NCI-H1417 treated with DMSO at 0.1 percent for 48 hours (cell line): ENCODE measurements at places on chromosomes 12 and 14.

DNA sequence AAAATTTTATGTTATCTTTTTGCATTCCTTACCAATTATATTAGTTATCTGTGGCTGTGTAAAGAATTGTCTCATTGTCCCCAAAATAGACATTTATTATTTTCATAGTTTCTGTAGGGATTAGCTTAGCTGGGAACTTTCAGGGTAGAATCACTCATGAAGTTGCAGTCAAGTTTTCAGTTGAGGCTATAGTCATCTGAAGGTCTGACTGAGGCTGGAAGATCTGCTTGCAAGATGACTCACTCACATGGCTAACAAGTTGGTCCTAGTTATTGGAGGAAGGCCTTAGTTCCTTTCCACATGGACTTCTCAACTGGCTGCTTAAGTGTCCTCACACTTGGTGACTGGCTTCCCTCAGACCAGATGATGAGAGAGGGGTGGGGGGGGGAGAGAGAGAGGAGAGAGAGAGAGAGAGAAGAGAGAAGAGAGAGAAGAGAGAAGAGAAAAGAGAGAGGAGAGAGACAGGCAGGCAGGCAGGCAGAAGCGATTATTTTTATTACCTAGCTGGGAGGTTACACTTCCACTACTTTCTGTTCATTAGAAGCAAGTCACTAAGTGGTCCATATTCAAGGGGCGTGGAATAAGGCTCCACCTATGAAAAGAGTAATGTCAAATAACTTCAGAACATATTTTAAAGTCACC is 6.4 kb downstream of the AP5M1 start:
- DNase-seq = no peak

GRCh38 chr14:101062065-101062450 is 158.5 kb upstream of the RTL1 start:
- no peak for DNase-seq

DNA sequence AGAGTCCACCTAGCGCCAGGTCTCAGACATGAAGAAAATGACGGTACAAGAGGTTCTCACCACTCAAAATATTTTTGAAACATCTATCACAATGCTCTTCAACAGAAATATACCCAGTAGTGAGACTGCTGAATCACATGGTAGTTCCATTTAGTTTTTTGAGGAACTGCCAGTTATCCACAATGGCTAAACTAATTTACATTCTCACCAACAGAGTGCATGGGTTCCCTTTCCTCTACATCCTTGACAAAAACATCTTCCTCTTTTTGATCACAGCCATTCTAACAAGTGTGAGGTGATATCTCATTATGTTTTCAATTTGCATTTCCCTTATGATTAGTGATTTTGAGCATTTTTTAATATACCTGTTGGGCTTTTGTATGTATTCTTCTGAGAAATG is 5.7 kb upstream of the GPR65 start:
- DNase-seq = no peak

GRCh38 chr14:104978746-104979691 is 845 bp upstream of the AHNAK2 start:
- DNase-seq = no peak

GRCh38 chr14:91877376-91877915 is 10.1 kb upstream of the TC2N start:
- DNase-seq = no peak

DNA sequence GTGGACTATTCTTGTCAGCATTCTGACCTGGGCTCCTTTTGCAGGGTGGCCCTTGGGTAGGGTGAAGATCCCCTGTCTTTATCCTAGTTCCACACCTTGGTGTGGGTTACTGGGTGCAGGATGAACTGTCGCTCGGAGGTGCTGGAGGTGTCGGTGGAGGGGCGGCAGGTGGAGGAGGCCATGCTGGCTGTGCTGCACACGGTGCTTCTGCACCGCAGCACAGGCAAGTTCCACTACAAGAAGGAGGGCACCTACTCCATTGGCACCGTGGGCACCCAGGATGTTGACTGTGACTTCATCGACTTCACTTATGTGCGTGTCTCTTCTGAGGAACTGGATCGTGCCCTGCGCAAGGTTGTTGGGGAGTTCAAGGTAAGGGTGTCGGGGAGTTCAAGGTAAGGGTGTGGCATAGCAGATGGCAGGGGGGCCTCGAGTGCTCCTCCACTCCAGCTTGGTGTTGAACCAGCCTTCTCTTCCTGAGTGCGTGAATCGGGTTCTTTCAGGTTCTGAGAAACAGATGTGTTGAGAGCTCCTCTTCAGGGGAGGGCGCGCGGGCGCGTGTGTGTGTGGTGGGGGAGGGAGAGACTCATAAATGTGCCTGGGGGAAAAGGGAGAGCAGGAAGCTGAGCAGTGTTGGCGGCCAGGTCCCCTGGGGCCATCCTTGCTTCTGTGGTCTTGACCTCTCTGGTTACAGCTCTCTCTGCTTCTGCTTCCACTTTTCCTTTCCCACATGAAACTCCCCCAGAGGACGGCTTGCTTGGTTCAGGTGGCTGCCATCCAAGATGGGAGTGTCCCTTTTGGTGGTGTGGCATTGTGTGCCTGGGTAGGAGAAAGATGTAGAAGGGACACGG is 4.0 kb downstream of the ATG101 start:
- DNase-seq = no peak

GRCh38 chr12:98814254-98814653 is 169.2 kb downstream of the APAF1 start:
- DNase-seq = no peak

- DNase-seq = no peak
Measured at GRCh38 chr12:102454808-102455760, 25.3 kb downstream of the IGF1 start.

- DNase-seq = no peak
Measured at GRCh38 chr14:102255401-102256190, 49.4 kb downstream of the MOK start.

- DNase-seq = no peak
Measured at GRCh38 chr14:76993752-76994151, 34.8 kb downstream of the IRF2BPL start.

DNA sequence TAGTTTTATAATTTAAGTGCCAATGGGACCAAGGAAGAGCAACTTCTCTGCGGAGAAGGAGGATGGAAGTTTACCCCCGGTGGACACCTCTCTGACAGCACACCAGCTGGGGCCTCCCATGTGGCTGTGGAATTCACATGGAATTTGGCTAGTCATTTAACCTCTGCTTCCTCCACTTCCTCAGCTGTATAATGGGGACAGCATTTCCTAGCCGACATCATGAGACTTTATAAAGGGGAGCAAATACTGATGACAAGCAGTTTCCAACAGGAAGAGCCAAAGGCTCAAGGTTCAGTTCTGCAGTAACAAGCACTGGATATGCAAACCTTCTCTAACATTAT is 7.5 kb downstream of the DUSP6 start:
- DNase-seq = no peak
